ENCODE measurements at places on chromosomes 4 and X. TPM values are rescaled to one million over a fixed set of nuclear protein-coding genes. Genes with fewer than 3 reads are reported as not detected.

DNA sequence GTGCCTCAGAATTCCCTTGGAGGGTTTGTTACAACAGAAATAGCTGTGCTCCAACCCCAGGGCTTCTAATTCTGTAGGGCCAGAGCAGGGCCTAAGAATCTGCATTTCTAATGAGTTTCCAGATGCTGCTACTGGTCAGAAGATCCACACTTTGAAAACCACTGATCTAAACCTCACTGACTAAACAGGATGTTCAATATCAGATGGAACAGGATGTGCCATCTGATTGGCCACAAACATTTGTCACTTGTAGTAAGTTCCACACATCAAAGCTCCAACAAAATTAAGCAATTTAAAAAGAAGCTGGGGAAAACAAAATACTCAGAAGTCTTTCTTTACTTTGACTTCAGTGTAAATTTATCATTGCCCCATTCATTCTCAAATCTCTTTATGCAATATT, 14.3 kb downstream of the CASK start:
- H3K27ac ChIP-seq, result no peak overlapping the region
- H3K4me3 ChIP-seq, result no peak overlapping the region
- peaks cover 18% of the 10 kb centered on the region for H3K36me3 ChIP-seq
- no peaks in the 10 kb centered on the region for H3K27me3 ChIP-seq

DNA sequence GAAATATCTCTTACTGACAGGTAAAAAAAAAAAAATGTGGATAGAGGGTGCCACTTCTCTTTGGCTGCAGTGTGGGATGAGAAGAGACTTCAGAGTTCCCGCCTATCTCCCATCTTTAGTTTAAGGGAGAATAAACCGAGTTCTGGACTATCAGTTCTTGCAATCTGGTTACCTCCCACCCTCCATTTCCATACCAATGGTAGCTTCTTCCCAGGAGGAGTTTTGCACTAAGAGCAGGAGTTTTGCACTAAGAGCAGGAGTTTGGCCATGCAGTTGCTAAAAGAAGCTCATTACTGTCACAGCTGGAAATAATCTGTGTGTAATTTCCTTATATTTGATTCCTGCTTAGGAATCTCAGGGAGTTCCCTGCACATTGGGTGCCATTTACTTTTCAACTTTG, 10.8 kb upstream of the GUCY1B1 start:
- no peak overlapping the region for H3K4me3 ChIP-seq
- H3K36me3 ChIP-seq, result no peaks in the 10 kb centered on the region
- no peak for DNase-seq
- H3K4me1 ChIP-seq, result no peaks in the 10 kb centered on the region
- H3K27ac ChIP-seq, result no peak overlapping the region

- H3K27me3 ChIP-seq, result no peaks in the 10 kb centered on the region
- no peak for DNase-seq
- no peaks in the 10 kb centered on the region for H3K36me3 ChIP-seq
- H3K4me3 ChIP-seq, result no peak overlapping the region
Measured at GRCh38 chr4:100289946-100290345, 99.7 kb upstream of the DDIT4L start.

GRCh38 chr4:139465922-139466321, 12.0 kb downstream of the RAB33B start:
- no peaks in the 10 kb centered on the region for H3K4me1 ChIP-seq
- H3K36me3 ChIP-seq, result peaks cover 27% of the 10 kb centered on the region
- H3K27me3 ChIP-seq, result no peaks in the 10 kb centered on the region
- H3K4me3 ChIP-seq, result no peak overlapping the region
- no peak for DNase-seq

- no peak overlapping the region for H3K4me3 ChIP-seq
- DNase-seq, result no peak
- H3K36me3 ChIP-seq, result no peaks in the 10 kb centered on the region
- no peak overlapping the region for H3K27ac ChIP-seq
Measured at GRCh38 chrX:151901826-151902225, 10.9 kb upstream of the MAGEA4 start.

The IRAK1 gene
- 119 TPM for total RNA-seq

DNA sequence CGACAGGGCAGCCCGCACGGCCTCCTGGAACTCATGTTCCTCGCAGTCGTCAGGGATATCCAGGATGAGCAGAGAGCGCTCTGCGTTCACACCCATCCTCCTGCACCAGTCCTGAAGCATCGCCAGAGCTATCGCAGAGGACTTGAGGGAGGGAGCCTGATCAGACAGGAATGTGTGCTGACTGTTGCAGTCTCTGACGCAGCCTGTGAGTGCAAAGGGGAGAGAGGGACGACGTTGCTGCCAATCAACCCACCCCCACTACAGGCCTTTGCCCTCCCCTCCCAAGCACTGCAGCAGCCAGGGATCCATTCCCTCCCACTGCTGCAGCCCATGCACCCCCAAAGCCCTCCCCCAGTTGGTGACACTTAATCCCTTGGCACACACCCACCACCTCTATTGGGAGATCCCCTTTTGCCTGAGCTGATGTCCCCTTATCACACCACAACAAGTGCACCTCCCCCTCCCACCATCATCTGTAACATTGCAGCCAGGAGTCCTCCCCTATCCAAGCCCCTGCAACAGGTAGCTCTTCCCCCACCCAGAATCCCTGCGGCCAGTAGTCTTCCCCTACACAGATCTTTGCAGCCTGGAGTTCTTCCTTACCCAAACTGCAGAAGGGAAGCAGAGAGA, 897 bp downstream of the PNMA6F start:
- DNase-seq, result no peak
- H3K4me1 ChIP-seq, result no peaks in the 10 kb centered on the region
- H3K4me3 ChIP-seq, result no peak overlapping the region
- no peaks in the 10 kb centered on the region for H3K36me3 ChIP-seq

GRCh38 chrX:37813570-37813969, 33.7 kb downstream of the CYBB start:
- no peak overlapping the region for H3K27ac ChIP-seq
- DNase-seq, result no peak
- no peaks in the 10 kb centered on the region for H3K36me3 ChIP-seq
- no peak overlapping the region for H3K4me3 ChIP-seq

The RRH gene
- total RNA-seq, result not detected

- H3K27me3 ChIP-seq, result no peaks in the 10 kb centered on the region
- no peak overlapping the region for H3K27ac ChIP-seq
- DNase-seq, result no peak
- H3K4me3 ChIP-seq, result no peak overlapping the region
- no peaks in the 10 kb centered on the region for H3K36me3 ChIP-seq
Measured at GRCh38 chrX:16444353-16444752, 205.6 kb upstream of the S100G start.

The TBX22 gene
- 0.26 TPM for total RNA-seq

DNA sequence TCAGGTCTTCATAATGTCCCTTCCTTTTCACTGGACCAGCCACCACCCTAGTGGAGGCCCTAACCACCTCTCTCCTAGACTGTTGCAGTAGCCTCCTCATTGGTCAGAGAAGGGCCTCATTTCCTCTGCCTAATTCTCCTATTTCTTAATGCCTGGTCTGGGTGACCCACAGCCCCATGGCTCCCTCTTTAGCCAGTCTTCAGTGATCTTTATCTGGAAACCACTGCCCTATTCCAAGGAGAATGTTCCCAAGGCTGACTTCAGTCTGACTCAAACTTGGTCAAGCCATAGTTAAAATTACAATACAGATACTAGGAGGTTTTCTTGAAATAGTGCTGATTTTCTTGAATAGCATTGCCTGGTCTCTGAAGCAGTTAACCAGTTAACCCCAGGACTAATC, 53.6 kb upstream of the PRPS1 start:
- no peaks in the 10 kb centered on the region for H3K4me1 ChIP-seq
- H3K4me3 ChIP-seq, result no peak overlapping the region
- DNase-seq, result no peak
- H3K36me3 ChIP-seq, result peaks cover 6% of the 10 kb centered on the region
- H3K27ac ChIP-seq, result no peak overlapping the region

The ADGRA3 gene
- 73.8 TPM for total RNA-seq

DNA sequence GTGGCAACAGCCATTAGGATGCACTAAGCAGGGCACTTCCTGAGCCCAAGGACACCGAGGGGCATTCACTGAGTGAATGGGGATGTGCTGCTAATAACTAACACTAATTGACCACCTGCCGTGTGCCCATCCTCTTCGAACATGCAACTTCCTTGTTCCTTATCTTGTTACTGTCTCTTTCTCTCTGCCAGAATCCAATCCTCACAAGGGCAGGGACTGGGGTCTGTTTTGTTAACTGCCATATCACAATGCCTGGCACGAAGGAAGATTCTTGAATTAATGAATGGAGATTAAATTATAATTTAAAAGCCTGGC, 1.3 kb downstream of the ERAS start:
- H3K27me3 ChIP-seq, result peaks cover 24% of the 10 kb centered on the region
- H3K4me3 ChIP-seq, result no peak overlapping the region
- H3K36me3 ChIP-seq, result peaks cover 30% of the 10 kb centered on the region
- no peak overlapping the region for H3K27ac ChIP-seq
- no peaks in the 10 kb centered on the region for H3K4me1 ChIP-seq

GRCh38 chr4:184099000-184099399, 118.7 kb downstream of the ENPP6 start:
- no peak overlapping the region for H3K27ac ChIP-seq
- no peak for DNase-seq
- no peaks in the 10 kb centered on the region for H3K27me3 ChIP-seq
- no peaks in the 10 kb centered on the region for H3K36me3 ChIP-seq
- H3K4me1 ChIP-seq, result peaks cover 8% of the 10 kb centered on the region
- H3K4me3 ChIP-seq, result no peak overlapping the region

The ETDB gene
- not detected for total RNA-seq

The SH3RF1 gene
- total RNA-seq, result 21.2 TPM

DNA sequence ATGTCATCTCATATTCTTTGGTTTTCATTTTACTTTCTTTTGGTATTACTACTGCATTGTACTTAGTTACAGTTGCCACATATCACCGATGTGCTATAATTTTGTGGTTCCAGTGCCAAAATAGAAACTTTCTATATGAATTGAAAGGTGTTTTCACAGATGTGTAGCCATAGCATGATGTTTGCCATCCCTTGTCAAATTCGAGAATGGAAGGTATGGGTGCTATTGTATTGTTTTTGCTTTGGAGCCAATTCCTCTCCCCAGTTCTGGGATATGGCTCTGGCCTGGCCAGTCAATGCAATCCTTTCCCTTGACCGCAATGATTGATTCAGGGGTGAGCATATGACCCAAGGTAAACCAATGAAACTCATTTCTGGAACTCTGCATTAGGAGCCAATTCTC, 86.2 kb upstream of the RPS6KA3 start:
- no peaks in the 10 kb centered on the region for H3K27me3 ChIP-seq
- H3K4me1 ChIP-seq, result peaks cover 5% of the 10 kb centered on the region
- DNase-seq, result no peak
- H3K27ac ChIP-seq, result no peak overlapping the region

GRCh38 chr4:108622022-108622421, 1.6 kb downstream of the RPL34 start:
- H3K27ac ChIP-seq, result no peak overlapping the region
- no peaks in the 10 kb centered on the region for H3K27me3 ChIP-seq
- H3K36me3 ChIP-seq, result peaks cover 25% of the 10 kb centered on the region
- peaks cover 41% of the 10 kb centered on the region for H3K4me1 ChIP-seq
- DNase-seq, result no peak
- peak overlapping the region; percentile 96 for H3K4me3 ChIP-seq

GRCh38 chr4:155675709-155676429, 9.2 kb downstream of the GUCY1A1 start:
- peaks cover 16% of the 10 kb centered on the region for H3K4me1 ChIP-seq
- H3K27ac ChIP-seq, result no peak overlapping the region
- DNase-seq, result no peak
- no peaks in the 10 kb centered on the region for H3K36me3 ChIP-seq
- H3K27me3 ChIP-seq, result peaks cover 34% of the 10 kb centered on the region
- no peak overlapping the region for H3K4me3 ChIP-seq

The ARMCX1 gene
- total RNA-seq, result 30.6 TPM

DNA sequence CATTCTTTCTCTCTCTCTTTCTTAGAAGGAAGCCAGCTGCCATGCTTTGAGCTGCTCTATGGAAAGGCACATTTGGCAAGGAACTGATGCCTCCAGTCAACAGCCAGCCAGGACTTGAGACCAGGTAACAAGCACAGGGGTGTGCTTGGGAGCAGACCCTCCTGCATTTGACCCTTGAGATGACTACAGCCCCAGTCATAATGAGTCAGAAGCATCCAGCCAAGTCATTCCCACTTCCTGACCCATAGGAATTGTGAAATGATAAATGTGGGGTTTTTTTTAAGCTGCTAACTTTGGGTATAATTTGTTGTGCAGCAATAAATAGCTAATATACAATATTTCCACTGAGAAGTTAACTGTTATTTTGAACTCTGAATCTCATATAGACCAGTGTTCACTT, 446.9 kb downstream of the GRXCR1 start:
- no peak overlapping the region for H3K4me3 ChIP-seq
- no peaks in the 10 kb centered on the region for H3K27me3 ChIP-seq
- H3K36me3 ChIP-seq, result no peaks in the 10 kb centered on the region
- no peak for DNase-seq

DNA sequence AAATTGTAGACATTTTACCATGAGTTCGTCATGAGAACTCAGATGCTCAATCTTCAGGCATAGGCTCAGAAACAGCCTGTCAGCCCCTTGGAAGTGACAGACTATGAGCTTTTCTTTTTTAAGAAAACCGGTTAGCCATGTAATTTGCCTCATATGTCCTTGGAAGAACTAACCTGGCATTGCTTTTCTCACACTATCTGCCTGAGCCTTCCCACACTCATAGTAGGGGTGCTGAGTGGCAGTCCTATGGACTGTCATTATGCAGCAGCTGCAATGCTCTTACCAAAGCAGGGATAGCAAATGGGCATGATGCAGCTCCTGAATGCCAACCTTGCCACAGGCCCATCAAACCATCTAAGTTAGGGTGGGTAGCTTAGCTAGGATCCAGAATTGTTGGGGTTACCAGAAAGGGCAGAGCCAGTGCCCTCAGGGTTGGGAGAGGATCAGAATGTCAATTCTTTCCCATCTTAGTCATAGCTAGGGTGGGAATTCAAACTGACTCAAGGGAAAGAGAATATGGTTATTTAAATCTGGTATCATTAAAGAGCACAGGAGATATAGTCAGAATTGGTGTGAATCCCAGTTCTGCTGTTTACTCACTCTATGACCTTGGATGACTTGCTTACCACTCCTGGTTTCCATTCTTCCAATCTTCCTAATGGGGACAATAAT, 230.6 kb upstream of the CPEB2 start:
- no peaks in the 10 kb centered on the region for H3K4me1 ChIP-seq
- H3K27me3 ChIP-seq, result peaks cover 8% of the 10 kb centered on the region
- no peaks in the 10 kb centered on the region for H3K36me3 ChIP-seq

- H3K36me3 ChIP-seq, result peaks cover 7% of the 10 kb centered on the region
- no peak overlapping the region for H3K27ac ChIP-seq
- no peaks in the 10 kb centered on the region for H3K27me3 ChIP-seq
- no peak for DNase-seq
- no peak overlapping the region for H3K4me3 ChIP-seq
Measured at GRCh38 chrX:107429090-107429489, 20.4 kb upstream of the FRMPD3 start.

Data from neural crest cell (in vitro differentiated cells).